Stimulated activated CD4-positive, alpha-beta T cell treated with anti-CD3 and anti-CD28 coated beads, TNF-alpha, amount 100 ng/mL, for 1 hour (primary cell): ENCODE measurements at places on chromosomes 7 and 10.

- DNase-seq: no peak
Observed at GRCh38 chr7:51476026-51476425, 159.4 kb upstream of the COBL start.

DNA sequence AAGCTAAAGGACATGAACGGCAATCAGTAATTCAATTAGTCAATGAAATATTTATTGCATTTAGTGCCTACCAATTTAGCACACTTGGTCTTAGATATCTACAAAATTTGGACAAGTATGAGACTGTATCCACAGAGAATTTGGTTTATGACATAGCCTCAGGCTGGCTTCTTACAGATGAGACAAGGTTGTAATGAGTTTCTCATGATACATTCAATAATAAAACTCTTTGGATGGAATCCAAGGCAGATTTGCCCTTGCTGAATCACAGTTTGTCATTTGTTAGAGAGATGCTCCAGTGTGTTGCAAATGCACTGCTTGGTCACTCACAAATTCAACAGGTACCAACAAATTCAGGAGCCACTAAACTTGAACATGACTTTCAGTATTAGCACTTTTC, 162.5 kb downstream of the GPR37 start:
- DNase-seq: no peak

DNA sequence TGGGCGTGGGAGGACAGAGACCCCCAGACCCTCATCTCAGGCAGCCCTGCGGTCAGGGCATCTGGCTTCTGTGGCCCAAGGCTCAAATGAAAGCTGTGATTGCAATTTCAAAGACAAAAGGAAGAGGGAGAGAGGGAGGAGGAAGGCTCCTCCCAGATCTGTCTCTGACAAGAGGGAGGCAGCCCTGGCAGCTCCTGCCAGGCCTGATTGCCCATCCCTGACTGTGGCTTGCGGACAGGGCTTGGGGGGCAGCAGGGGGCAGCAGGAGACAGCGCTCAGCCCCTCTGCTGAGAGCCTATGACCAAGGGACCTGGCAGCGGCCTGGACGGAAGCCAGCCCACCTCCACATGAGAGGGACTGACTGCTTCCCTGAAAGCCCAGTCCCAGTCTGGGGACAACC, 91.8 kb downstream of the PTPRN2 start:
- DNase-seq: no peak

DNA sequence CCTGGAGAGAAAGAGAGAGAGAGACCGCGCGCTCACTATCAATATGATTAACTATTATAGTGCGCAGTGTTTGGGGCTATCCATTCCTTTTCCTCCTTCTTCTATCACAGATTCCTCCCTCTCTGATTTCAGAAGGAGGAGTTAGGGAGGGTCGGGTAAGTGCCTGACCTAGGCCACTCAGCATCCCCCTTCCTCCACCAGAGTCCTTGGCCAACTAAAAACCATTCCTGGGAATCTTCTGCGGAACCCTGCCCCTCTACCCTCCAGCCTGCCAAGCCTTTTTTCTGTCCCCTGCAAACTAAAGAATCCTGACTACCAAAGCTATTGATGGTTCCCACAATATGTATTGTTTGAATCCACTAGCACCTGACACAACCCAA, 256.2 kb upstream of the NFE2L3 start:
- no peak for DNase-seq

GRCh38 chr7:1156782-1157535, 3.0 kb downstream of the ZFAND2A start:
- no peak for DNase-seq

DNA sequence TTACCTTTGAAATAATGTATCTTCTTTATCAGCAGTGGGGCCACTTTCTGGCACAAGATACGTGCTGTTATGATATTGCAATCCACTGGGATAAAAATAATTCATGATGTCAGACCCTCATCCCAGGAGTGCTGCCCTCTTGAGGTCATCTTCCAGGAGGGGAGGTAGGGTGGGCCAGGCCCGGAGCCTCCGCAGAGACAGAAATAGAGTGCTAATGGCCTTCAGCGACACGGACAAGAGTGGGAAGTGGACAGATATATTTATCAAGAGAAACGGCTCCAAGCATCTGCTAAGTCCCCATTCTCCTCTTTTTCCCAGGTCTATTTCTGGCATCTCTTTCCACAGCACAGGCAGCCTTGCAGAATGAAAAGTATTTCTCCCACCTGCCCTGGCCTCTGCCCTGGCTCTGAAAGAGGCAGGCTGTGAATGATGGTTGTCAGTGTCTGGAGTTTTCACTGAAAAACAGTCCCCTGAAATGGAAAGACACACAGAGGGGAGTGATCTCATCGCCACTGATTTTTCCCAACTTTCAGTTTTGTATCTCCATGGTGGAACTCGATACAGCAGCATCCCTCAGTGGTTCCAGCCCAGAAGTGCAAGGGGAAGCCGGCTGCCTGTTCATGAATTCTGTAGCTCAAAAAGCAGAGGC, 251.7 kb upstream of the MYO3A start:
- no peak for DNase-seq

DNA sequence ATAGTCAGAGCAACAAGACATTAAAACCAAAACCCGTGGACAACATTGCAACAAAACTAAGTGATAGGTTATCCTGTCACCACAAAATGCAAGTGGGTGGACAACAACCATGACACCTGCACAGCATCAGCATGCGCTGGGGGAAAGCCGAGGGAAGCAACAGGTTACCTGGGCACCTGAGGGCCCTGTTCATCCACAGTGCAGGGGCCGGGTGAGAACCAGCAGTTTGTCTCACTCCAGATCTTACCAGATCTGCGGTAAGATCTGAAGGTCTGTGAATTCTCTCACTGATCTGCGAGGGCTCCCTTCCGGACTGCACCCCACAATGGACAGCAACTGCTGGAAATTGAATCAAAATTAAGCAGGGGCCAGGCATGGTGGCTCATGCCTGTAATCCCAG, 30.5 kb upstream of the GRID1 start:
- no peak for DNase-seq

- no peak for DNase-seq
Observed at GRCh38 chr7:70047891-70048448, 449.7 kb downstream of the AUTS2 start.

DNA sequence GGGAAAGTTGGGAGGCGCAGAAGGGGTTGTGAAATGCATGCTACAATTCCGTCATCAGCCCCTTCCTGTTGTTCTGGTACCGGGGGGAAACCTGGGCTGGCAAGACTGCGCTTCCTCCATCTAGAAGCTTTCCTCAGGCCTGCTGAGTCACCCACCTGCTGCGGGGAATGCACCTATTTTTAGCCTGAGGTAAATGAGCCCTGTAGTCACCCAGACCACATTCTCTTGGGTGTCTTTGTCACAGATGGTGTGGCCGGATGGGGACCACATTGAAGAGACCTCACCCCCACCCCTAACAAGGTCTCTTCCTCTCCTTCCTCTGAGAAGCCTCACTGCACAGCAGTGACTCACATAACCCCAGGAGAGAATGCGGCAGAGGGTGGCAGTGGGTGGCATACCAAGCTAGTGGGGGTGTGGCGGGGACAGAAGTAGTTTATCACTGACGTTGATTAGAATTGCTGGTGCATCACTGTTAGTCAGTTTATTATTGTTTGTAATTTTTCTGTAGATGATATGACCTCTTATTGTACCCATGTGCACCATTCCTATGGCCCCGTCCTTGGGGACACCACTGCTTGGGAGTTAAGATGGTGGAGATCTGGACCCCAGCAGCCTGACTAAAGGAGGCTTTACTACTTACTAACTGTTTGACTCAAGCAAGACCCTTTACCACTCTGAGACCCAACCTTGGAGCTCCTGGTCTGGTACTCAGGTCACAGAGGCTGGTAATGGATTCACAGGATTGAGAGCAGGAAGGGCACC, 83.0 kb upstream of the DUSP5 start:
- DNase-seq: peak; percentile 80

DNA sequence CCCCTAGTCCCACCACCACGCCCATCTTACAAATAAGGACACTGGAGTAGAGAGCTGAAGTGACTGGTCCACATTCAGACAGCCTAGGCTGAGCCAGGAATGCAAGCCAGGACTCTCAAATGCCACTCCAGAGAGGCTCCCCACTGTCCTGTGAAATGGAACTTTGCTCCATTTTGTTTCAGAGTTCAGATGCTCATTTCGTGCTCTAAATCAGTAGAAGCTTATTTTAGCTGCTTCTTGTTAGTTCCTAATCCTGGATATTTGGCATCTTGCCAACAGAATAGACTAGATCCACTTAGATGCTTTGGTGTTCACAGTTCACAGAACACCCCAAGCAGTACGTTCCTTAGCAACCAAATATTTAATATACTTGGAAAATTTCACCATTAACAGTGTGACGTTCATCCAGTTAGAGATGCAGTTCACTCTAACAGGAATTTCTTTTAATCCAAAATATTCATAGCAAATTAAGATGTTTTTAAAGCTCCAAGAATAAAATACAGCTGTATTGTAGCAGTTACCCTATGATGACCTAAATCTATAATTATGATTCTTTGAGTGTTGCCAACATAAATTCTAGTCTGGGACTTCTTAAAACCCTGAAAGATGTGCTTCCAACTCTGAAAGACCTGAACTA, 7.3 kb downstream of the MMP21 start:
- DNase-seq: no peak

DNA sequence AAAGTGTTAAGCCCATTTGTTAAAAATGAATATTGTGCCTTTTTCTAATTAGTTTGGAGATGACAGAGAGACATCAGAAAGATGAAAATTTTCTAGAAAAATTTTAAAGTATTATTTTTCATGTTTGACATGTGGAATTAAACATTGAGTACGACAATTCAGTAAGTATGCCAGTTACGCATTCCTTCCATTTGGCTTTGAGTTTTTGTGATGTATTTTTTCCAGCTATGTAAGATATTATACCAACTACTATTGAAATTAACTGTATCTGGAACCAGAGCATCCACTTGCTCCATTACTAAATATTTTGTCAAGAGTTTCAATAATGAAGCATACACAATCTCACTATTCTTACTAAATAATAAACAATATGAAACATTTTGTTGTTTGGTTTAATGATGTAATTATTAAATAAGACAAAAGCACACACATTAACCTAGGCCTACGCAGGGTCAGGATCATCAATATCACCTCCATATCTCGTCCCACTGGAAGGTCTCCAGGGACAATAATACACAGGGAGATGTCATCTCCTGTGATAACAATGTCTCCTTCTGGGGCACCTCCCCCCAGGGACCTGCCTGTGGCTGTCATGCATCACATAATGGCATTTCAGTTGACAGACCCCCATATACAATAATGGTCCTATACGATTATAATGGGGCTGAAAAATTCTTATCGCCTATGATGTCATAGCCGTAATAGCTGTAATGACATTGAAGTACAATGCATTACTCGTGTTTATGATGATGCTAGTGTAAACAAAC, 274.1 kb downstream of the REEP3 start:
- DNase-seq: no peak

DNA sequence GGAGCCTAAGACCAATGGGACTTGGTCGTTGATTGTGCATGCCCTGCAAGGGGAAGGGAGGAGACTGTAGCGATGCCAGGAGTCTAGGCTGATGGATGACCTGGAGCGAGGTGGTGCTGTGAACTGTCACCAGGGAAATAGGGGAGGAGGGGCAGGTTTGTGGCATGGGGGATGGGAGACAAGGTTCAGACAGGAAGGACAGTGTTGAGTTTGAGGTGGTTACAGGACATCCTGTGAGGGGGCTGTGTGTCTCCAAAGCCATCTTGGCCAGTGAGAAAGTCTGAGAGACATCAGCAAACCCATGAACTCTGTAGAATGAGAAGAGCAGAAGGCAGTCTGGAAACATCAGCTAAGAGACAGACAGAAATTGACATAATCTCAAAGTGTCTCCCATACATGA, 38.5 kb upstream of the KDM7A start:
- no peak for DNase-seq

GRCh38 chr7:24797270-24797669, 40.0 kb upstream of the GSDME start:
- DNase-seq: no peak

DNA sequence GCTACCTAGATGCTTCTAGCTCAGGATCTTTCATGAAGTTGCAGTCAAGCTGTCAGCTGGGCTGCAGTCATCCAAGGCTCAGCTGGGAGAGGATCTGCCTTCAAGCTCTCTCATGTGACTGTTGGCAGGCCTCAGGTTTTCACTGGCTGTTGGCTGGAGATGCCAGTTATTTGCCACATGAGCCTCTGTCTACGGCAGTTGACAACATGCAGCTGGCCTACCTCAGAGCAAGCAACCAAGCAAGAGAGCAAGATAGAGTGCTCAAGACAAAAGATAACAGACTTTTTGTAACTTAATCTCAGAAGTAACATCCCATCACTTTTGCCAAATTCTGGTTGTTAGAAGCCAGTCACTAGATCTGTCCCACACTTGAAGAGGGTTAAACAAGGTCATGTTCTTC, 125.8 kb downstream of the TPST1 start:
- no peak for DNase-seq

- DNase-seq: no peak
Observed at GRCh38 chr7:70596598-70596913, 535.4 kb upstream of the GALNT17 start.

GRCh38 chr10:68795886-68796532, 31.3 kb upstream of the STOX1 start:
- DNase-seq: no peak

DNA sequence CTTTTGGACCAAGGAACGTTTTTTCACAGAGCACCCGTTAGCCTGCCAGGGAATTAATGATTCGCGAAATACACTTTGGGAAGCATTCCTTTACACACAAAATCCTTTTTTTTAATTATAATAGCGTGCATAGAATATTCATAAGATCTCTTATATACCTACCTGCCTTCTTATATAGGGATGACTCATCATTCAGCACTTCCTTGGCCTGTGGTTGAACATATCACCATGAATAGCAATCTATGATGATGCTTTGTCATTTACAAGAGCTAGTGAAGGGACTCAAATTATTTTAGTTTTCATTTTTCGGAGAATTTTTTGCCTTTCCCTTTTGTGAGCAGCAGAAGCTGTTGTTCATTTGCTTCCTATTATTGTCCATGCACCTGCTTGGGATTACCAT, 97.0 kb downstream of the CDH23 start:
- no peak for DNase-seq

DNA sequence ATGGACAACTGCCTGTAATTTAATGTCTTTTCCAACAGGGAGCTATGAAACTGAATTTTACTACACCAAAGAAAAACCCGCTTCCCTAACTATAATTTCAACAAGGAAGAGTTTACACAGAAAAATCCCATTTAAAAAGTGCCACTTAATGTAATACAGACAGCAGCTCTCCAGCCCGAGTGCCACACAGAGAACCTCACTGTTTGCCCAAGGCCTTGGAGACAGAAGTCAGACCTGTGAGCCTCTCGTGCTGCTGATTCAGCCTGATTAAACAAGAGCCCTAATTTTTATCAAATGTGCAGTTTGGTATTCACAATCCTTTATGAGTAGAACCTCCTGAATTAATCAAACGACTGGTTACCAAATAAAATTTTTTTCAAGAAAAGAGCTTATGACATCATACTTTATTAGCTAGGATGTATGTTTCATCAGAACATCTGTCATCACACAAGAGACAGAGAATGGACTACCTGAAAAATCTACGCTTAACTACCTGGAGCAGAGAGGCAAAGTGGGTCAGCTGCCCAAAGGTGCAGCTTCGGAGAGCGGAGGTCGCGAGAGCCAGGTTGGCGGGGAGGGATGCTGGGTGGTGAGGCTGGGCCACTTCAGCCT, 543.6 kb downstream of the SDK1 start:
- no peak for DNase-seq
